ELR (cell line): ENCODE measurements at places on chromosomes 6 and 20.

DNA sequence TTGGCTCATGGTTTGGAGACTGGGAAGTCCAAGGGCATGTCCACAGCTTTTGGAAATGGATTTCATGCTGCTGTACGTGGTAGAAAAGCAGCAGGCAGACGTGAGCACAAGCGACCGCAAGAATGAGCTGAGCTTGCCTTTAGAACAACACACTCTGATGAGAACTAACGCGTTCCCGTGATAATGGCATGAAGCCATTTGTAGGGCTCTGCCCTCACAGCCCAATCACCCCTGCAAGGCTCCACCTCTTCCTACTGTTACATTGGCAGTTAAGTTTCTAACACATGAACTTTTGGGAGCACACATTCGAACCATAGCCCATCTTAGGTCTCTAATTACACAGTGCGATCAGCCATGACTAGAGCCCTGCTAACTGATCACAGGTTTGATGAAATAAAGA lies 107.5 kb upstream of the TMEM170B start:
- no peak for DNase-seq

GRCh38 chr20:50968289-50968688 lies 9.7 kb downstream of the MOCS3 start:
- no peak for DNase-seq

GRCh38 chr6:1336246-1336843 lies 24.4 kb downstream of the FOXQ1 start:
- peak; percentile 59 for DNase-seq

DNA sequence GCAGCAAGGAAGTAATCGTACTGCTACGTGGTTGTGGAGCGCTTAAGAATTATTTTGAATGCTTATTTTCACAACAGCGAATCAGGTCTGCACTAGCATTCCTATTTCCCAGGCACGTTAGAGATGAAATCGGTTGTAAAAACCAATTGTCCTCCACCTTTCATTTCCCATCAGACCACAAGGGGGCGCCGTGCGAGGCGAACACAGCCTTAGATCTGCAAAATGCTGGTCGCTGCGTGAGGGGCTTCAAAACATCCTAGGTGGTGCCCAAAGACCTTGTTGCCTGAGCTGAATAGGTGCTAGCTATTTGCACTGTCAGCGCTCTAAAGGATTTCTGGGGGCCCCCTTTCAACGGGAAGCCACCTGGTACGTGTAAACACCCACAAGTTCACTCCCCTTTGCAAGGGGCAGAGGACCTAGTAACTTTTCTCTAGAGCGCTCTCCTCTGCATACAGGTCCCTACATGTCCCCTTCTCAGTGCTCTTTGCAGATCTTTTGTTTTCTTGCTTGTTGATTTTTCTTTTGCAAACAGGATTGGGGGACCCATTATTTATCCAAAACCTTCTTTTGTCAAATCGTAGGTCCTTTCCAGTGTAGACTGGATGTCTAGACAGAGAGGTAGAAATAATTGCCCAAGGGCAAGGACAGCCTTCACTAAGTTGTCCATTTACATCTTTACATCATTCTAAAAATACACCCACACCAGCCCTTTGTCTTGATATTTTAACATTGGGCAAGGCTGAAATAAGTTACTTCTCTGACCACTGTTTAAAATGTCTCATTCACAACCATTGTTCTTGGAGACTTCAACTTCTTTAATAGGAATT lies 59.8 kb downstream of the NEDD9 start:
- DNase-seq, result peak; percentile 55

- peak; percentile 67 for DNase-seq
Measured at GRCh38 chr6:119110601-119111548, 32.4 kb upstream of the FAM184A start.

DNA sequence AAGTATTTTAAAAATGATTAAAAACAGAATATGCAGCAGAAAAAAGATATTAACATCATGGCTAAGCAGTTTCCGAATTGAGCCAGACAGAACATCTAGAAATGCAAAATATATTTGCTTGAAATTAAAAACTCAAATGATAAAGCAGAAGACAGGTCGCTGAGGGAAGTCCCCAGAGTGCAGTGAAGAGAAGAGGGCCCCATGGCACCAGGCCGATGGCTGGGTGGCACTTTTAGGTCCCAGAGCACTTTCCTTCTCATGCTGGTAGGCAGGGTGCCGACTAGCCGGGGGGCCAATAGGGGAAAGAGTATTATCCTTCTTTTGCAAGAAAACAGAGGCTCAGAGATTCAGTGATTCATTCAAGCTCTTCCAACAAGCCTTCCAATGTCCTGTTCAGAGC lies 58.9 kb downstream of the MYH7B start:
- no peak for DNase-seq

DNA sequence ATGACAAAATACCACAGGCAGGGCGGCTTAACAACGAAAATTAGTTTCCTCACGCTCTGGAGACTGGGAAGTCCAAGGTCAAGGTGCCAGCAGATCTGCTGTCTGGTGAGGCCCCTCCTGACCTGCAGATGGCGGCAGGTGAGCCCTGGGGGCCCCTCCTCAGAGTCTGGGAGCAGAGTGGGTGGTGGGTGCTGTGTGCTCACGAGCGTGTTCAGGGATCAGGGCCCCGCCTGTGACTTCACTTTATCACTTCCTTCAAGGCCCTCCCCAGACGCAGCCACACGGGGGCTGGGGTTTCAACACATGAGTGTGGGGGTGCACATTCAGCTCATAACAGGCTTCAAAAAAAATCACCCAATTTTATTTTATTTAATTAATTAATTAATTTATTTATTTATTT lies 39.3 kb downstream of the SLC2A4RG start:
- DNase-seq, result no peak

GRCh38 chr6:37077905-37078296 lies 72.4 kb downstream of the FGD2 start:
- DNase-seq, result peak; percentile 26

DNA sequence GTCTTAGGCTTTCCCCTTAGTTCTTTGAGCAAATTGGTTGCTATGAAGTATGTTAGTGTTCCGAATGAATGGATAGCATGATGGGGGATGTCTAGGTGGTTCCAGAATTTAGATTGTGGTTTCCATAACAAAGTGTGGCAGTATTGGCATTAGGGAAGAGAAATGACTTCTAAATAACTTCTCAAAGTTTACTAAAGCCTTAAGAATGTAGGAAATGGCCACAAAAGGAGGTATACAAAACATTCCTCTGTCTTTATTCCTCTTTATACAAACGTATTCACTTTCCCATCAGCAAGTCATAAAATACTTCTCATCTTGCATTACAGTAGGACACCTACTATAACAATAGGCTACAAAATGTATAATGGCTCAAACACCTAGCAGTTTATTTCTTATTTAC lies 279.6 kb downstream of the ESR1 start:
- peak; percentile 75 for DNase-seq

DNA sequence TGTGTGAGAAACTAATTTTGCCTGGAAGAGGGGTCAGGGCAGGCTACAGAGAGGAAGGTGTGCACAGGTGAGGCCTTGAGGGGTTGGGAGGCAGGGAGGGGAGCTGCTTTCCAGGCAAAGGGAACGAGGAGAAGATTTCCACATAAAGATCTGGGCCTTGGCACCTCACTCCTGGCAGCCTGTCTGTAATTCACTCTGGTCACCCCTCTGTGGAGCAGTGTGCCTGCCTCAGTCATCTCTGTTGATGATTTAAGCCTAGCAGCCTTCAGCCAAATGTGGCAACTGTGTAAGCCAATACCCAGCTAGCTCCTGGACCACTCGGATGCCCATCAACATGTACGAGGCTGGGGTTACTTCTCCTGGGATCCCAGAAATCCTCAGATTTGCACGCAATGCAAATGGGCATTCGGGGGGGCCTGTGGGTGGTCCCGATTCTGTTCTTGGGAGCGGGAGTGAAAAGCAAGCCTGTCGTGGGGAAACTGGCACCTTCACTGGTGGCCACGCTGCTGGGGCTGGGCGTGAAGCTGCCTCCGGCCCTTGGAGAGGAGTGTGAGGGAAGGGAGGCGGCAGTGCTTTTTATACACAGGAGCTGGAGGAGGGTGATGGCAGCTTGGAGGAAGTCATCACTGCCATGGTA lies 360.4 kb downstream of the ZFAND3 start:
- DNase-seq, result no peak

GRCh38 chr6:28807682-28808280 lies 116.0 kb downstream of the TRIM27 start:
- DNase-seq, result peak; percentile 84
